Cortex of kidney (tissue), 1 donor: ENCODE measurements at places on chromosomes 3 and 15.

DNA sequence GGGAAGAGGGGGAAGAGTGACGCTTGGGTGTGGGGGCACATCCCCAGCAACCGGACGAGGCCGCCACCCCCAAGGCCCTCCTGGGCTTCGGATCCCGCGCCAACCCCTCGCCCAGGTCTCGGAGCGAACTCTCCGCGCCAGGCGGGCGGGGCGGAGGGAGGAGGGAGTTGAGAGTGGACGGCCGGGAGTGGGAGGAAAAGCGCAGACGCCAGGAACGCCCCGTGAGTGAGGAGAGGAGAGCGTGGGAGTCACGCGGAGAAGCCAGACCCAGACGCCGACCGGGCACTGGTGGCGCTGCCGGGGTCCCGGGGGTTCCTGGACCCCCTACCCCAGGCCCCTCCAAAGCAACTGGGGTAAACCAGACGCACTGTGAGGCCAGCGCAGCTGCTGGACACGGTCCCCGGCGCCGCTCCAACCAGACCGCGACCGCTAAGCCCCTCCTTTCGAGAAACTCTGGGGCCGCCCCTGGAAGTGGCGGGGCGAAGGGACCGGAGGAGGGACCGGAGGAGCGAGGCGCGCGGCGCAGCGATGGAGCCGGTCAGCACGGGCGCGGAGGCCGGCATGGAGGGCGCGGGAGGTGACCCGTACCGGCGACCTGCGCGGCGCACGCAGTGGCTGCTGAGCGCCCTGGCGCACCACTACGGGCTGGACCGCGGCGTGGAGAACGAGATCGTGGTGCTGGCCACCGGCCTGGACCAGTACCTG lies at the start of gene EFCC1:
Gene EFCC1, plus strand, starts transcription at position 204 of the 705 bp plus-strand sequence. Its CDS starts 325 bp downstream, at position 529.
- no peak for DNase-seq

DNA sequence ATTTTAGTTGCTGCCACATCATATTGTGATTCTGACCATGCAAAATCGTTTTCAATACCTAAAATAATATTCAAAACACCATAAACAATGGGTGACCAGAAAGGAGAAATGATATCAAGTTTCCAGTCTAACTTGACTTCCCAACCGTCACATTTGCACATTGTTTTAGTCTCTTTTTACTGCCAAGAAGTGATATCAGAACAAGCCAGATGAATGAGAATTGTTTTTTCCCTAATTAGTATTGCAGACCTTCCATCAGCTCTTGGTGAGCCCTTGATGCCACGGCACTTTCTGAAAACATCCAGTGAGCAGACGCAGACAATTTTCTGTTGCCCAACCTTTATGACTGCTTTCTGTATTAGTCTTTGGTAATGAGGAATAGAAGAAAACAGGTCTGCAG lies 62.5 kb downstream of the SPATA16 start:
- no peak for DNase-seq

- no peak for DNase-seq
Observed at GRCh38 chr3:119588112-119588511, 8.8 kb downstream of the ADPRH start.

GRCh38 chr3:111808439-111808838 lies 50.6 kb upstream of the PHLDB2 start:
- DNase-seq = no peak

DNA sequence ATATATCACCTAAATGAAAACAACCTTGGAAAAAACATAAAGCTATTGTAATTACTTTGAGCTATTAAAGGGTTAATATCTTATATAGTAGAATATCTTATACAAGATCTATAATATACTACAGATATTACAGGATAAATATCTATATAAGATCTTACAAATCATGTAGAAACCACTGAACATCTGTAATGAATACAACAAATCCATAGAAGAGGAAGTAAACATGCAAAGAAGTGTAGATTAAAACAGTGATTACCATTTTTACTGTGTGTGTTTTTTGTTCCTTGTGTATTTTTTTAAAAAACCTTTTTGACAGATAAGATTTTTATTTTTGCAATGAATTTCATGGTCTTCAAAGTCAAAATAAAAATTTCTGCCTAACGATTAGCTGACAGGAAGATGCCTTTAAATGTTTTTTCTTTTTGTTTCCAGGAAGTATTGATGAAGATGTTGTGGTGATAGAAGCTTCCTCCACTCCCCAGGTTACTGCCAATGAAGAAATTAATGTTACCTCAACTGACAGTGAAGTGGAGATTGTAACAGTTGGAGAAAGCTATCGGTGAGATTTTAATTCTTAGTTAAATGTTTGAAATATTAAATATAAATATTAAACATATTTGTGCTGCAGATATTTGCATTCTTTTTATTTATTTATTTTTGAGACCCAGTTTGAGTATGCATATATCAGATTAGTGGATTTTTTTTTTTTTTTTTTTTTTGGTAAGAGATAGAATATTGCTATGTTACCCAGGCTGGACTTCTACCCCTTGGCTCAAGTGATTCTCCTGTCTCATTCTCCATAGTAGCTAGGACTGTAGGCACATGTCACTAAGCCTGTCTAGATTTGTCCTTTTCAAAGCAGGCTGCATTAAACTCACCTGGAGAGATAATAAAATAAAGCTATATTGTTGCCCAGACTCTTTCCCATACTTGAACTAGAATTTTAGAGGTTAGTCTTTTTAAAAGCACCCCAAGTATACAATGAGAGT lies 52.8 kb upstream of the CCNB2 start:
- DNase-seq = no peak

GRCh38 chr3:88876724-88877123 lies 230.7 kb upstream of the EPHA3 start:
- DNase-seq = no peak

DNA sequence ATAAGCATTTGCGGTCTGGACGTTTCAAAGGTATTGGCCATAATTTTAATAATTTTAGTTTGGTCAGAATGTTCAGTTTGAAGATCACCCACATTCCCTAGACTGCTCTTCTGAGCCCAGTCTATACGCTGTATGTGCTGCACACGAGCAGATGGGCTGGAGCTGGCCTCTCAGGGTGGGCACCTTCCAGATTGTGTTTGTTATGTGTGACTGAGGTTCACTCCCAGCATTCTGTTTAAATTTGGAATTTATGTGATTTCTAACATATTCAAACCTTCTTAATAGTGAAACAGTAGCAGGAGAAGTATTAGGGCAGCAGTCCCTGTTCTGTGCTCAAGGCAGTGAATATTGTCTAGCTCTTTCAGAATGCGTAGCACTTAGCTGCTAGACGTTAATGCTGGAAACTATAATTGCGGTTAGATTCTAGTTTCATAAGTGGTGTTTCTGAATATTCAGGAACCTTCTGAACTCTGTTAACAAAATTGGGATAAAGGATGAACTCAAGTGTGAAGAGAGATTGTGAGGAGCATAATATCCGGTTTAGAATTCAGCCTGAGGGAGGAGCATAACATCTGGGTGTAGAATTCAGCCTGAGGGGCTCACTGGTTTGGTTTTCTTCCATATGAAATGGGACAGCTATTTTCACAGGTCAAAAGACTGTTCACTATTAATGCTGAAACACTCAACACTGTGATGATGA lies 68.6 kb upstream of the RPL35A start:
- DNase-seq = no peak

DNA sequence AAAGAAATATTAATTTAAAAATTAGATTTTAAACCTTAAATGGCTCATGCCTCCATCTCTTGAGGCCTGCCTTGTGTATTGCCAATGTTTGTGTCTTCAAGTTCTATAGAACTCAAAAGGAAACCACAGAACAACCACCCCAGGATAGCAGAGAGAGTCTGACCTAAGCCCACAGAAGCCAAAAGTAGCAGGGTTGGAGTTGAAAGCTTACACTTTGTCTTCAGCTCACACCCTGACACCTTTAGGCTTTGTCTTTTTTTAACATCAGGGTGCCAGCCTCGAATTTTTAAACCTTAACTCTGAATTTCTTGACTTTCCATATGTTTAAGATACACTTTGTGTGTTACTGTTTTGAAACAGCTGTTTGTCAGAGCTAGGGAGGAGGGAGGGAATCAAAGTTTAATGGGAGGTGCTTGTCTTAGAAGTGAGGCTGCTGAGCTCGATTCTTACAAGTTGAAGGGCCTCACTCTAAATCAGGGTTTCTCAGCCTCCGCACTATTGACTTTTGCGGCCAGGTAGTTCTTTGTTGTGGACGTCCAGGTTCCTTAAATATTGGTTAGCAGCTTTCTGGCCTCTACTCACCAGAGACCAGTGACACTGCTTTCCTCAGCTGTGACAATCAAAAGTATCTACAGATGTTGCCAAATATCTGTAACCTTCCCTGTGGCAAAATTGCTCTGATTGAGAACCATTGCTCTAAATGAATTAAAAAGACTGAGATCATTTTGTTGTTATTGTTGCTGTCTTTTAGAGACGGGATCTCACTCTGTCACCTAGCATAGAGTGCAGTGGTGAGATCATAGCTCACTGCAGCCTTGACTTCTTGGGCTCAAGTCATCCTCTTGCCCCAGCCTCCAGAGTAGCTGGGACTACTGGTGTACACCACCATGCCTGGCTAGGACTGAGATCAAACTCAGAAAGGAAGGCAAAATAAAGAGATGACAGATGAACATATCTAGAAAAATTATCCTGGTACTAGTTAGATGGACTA lies 139.2 kb upstream of the EOMES start:
- no peak for DNase-seq

GRCh38 chr15:33580526-33580925 lies 269.8 kb downstream of the RYR3 start:
- DNase-seq = no peak

DNA sequence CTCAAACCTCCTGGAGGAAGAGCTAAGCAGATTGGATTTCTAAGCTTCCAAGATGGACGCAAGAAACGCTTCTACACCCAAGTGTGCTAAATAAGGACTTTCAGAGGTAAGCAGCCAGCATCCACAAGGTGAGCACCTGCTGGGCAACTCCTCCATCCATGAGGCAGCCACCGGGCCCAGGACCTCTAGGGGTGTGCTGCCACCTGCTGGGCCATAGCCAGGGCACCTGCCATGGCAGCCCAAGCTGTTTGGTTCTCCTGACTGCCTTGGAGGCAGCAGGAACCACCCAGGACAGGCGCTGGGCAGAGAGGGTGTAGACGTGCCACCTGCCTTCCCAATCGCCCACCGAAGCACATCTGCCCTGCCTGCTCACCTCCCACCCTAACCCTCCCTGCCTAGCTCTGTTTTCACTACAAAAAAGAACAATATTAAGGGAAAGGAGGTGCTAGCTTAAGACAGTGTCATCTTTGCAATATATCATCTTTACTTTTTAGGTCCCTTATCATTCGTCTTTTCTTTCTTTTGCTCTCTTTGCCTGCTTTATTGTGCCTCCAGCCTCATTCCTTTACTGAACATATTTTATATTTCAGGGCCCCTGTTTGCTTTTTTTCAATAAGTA lies 12.9 kb downstream of the C15orf62 start:
- DNase-seq = no peak
